Stimulated activated CD8-positive, alpha-beta memory T cell treated with anti-CD3 and anti-CD28 coated beads, Interleukin-4, amount 100 ng/mL, for 4 hours (primary cell): ENCODE measurements at places on chromosomes 3 and 15.

- DNase-seq: no peak
These were observed 70.6 kb downstream of the USF3 start for GRCh38 chr3:113625834-113626233.

DNA sequence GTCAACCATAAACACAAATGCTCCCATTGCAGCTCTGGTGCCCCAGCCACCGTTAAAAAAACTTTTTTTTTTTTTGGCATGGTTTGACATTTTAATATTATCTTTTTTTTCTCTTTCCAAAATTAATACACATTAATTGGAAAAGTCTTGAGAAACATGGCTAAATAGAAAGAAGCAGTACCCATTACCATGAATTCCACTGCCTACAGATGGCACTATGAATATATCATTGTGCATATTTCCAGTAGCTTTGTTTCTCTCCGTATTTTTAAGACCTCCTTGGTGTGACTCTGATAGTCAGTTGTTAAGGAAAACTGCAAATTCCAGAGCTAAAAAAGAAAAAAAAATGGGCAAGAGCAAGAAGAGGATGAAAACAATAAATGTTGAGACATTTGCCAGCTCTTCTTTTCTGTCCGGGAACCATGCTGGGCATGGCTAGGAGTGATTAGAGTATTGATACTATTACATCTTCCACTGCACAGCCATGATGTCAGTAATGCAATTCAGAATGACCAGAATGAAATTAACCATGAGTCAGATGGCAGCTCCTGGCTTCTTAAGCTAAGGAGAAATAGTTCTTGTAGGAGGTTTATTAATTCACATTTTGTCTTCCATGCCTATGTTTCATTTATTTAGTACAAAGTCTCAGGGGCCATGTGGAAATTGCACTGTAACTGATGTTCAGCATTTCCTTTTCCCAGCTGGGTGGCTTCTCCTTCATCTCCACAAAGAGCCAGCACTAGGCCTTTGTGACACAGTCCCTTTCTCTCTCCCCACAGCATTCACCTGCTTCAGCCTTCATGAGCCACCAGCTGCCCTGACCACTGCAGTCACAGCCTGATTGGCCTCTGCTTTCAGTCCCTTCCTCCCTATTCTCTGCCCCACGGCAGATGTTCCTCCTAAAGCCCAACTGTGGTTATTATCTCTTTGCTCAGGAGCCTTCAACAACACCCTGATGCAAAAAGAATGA is 31.8 kb downstream of the SLC7A14 start:
- DNase-seq: no peak

- no peak for DNase-seq
These were observed 8.3 kb downstream of the FNDC3B start for GRCh38 chr3:172047567-172048115.

DNA sequence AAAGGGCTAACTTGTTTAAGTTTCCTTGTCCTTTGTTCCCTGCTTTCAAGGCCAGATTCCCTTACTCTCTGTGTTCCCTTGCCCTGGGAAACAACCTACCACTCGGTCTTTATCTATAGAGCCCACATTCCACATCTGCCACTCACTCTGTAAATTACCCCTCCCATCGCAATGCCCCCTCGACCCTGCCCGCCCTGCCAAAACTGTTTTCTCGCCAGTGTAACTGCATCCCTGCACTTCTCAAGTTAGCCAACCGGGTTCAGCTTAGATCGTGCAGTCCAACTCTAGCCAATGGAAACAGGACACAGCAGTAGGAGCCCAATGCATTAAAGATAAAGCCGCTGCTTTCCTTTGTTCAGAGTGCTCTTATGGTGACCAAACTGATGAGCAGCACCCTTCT is 263.6 kb downstream of the TBL1XR1 start:
- DNase-seq: no peak

DNA sequence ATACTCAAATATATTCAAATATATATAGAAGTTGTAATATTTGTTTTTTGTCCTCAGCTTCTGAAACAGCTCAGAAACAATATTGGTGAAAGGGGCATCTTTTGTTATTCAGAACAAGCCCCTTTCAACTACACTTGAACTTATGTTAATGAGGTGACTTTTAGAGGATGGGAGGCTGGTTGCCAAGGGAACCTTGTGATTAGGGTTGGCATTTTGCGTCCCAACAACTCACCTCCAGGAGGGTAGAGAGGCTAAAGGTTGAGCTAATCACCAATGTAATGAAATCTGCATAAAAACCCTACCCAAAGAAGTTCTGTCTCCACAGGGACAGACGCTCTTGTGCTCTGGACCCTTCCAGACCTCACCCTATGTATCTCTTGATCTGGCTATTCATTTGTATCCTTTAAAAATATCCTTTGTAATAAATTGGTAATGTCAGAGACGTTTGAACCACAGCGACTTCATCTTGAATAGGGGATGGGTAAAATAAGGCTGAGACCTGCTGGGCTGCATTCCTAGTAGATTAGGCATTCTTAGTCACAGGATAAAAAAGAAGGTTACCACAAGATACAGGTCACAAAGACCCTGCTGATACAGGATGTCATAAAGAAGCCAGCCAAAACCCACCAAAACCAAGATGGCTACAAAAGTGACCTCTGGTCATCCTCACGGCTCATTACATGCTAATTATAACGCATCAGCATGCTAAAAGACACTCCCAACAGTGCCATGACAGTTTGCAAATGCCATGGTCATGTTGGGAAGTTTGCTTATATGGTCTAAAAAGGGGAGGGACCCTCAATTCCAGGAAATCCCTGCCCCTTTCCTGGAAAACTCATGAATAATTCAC is 111.1 kb downstream of the FMN1 start:
- DNase-seq: no peak

DNA sequence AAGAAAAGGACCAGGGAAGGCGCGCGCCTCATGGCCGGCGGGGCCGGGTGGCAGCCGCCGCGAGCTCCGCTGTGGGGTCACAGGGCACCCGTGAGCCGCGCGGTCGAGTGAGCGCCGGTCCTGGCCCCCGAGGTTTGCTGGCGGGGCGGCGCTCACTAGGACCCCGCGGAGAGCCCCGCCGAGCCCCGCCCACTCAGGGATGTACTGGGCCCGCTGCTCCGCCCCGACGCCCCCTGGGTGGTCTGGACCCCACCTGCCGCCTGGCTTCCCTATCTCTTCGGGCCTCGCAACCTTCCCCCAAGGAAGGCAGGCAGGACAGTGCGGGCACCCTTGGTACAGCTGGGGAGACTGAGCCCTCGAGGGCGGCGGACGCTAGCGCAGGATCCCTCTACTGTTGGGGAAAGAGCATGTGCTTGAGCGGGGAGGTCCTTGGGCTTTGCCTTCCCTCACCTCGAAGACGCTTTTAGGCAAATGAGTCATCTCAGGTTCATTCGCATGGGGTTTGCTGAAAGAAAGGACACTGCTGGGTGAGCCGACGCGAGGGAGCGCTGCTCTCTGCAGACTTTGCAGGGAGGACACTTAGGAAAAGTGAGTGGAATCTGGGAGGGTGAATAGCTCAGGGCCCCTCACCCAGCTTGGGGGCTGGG is at the start of gene CHRNB4:
TSS of gene CHRNB4 (minus strand) at position 109 of the 647 bp plus-strand sequence. CDS start at position 32, 77 bp downstream.
- no peak for DNase-seq

DNA sequence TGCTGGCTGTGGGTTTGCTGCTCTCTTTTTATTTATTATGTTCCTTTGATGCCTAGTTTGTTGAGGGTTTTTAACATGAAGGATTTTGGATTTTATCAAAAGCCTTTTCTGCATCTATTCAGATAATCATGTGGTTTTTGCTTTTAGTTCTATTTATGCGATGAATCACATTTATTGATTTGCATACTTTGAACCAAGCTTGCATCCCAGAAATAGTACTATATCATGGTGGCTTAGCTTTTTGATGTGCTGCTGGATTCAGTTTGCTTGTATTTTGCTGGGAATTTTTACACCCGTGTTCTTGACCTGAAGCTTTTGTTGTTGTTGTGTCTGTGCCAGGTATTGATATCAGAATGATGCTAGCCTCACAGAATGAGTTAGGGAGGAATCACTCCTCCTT is 48.4 kb downstream of the MCTP2 start:
- no peak for DNase-seq

DNA sequence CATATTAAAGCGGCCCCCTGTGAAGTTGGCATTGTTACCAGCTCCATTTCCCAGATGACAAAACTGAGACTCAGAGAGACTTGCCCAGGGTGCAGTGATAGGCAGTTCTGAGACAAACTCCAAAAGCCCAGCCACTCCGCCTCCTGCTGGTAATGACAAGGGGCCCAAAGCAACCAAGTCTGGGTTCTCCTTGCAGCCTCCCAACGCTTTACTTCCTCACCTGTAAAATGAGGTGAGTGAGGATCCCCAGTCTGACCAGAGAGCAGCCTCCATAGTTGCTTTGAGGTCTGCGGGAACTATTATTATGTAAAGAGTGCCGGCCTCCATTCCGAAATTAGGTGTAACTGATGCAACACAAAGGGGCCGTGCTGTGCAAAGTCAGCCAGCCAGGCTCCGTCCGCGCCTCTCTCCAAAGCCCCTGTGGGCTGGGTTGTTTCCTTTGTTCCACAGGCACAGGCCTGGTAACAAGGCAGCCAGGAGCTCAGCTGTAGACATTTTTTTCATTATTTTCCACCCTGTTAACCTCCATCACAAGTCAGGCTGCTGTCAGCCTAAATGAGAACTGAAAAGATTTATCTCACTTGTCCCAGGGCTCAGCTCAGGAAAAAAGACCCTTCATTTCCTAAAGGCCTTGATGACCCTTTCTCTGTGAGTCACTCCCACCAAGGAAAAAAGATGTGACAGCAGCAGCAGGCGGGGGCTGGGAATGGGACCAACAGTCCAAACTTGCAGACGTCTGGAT is 139.1 kb upstream of the RAD18 start:
- DNase-seq: no peak

DNA sequence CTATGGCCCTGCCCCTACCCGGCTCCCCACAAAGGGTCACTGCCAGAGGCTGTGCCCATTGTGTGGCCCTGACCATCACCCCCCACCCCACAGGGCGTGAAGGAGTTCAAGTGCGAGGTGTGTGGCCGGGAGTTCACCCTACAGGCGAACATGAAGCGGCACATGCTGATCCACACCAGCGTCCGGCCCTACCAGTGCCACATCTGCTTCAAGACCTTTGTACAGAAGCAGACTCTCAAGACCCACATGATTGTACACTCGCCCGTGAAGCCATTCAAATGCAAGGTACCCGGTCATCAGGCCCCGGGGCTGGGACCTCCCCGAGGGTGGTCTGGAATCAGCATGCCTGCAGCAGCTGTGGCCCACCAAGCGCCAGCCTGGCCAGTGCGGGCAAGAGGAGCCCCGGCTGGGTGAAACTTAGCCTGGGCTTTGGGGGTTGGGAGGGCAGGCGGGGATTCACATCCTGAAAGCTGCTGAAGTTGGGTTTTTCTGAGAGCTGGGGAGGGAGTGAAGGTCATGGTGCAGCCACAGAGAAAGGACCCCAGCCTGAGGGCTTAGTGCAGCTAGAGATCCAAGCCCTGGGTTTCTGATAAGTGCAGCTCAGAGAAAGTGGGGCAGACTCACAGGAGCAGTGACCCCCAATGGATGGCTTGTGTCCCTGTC is 29.2 kb downstream of the IDH2 start:
- DNase-seq: no peak

DNA sequence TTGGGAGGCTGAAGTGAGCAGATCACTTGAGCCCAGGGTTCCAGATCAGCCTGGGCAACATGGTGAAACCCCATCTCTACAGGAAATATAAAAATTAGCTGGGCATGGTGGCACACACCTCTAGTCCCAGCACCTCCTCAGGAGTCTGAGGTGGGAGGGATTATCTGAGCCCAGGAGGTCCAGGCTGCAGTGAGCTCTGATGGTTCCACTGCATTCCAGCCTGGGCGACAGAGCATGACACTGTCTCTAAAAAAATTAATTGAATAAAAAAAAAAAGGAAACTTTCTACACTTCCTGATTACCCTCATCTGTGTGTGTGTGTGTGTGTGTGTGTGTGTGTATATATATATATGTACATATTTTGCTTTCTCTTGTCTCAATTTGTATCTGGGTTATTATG is 31.4 kb downstream of the DIPK2A start:
- DNase-seq: no peak

- DNase-seq: no peak
These were observed 195.1 kb upstream of the CTDSPL start for GRCh38 chr3:37666618-37667017.

- no peak for DNase-seq
These were observed 99.3 kb downstream of the SENP2 start for GRCh38 chr3:185685231-185686035.

DNA sequence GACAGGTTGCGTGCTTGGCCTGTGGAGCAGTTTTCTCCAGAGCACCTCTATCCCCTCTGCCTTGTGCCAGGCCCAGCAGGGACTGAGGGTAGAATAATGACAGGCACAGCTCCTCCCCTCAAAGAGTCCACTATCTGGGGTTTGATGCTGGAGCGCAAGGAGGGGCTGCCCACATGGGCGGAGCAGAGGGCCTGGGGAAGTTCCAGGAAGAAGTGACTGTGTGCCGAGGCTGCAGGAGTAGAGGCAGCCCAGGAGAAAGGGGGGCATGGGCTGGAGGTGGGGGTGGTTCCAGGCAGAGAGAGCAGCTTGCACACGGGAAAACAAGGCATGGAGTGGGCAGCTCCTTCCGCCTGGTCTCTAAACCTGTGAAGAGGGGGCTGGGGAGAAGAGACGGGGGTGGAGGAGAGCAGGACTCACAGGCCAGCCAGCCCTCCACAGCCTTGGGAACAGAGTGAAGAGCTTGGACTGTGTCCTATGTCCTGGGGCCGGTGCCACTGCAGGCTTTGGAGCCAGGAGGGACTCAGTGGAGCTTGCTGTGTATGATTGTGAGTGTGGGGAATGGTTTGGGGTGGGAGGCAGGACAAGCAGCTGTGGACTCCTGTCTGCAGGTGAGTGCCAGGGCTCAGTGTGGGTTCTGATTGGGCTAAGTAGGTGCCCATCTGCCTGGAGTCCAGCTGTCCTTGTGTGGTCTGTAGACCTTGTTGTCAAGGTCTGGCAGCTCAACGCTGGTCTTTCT is 48.1 kb downstream of the APBA2 start:
- no peak for DNase-seq

GRCh38 chr15:50943638-50944037 is 35.2 kb downstream of the AP4E1 start:
- DNase-seq: no peak

DNA sequence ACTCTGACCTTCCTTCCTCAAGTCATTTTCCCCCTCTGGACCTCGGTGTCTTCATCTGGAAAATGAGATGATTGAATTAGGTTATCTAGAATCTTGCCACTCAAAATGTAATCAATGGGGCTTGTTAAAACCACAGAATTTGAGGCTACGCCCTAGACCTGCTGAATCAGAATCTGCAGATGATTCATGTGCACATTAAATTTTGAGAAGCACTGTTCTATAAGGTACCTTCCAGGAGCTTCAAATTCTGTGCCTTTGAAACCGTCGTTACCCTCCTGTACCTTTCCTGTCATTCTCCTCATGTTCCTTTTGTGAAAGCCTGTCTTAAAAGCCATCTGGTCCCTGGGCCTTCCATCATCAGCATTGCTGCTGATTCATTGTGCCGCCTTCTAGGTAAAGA is 172.4 kb upstream of the TOPAZ1 start:
- no peak for DNase-seq

DNA sequence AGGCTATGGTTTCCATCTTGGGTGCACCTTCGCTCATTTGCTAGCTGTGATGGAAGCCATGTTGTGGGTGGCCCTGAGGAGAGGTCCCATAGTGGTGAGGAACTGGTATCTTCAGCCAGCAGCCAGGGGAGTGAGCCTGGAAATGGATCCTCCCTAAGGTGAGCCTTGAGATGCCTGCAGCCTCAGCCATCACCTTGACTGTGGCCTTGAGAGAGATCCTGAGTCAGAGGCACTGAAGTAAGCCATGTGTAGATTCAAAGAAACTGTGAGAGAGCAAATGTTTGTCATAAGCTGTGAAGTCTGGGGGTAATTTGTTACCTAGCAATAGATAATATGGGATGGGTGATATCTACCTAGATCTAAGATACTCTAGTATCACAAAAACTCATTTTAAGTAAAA is 105.3 kb downstream of the SNRK start:
- DNase-seq: no peak

- no peak for DNase-seq
These were observed 132.9 kb upstream of the SLC6A11 start for GRCh38 chr3:10683106-10683505.
